ENCODE measurements at places on chromosomes 5 and 9.

DNA sequence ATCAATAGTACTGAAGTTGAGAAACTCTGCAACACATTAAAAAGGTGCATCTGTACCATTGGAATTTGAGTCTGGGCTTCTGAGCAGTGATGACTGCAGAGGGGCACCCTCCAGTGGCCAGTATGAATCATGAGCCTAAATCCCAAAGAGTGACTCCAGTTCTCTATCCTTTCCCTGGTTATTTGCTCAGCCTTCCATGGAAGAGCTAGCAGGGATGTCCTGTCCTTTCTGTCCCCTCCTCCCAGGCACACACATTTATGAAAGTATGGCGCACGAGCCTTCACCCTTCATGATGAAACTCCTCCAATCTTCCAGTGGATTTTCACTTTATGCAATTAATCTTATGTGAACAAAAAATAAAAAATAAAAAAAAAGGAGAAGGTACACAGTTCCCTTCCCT is 81.0 kb downstream of the ESM1 start:
- no peak for DNase-seq

DNA sequence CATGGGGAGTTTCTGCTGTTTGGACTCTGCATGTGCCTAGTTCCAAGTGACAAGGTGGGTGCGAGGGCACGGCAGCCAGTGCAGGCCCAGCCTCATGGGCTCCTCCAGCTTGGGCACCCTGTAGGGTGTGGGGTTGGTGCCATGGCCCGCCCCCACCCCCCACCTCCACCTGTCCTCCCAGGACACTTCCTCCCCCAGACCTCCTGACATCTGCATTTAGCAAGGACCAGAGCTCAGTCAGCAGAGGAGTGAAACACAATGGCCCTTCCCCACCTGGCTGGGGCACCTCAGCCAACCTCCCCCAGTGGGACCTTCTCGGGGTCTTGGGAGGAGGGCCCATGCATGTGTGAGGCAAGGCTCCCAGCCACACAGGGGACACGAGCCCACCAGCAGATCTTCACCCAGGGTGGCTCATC is 1.9 kb upstream of the NKD2 start:
- no peak for DNase-seq

GRCh38 chr5:68116408-68116807 is 99.1 kb upstream of the PIK3R1 start:
- DNase-seq = no peak

DNA sequence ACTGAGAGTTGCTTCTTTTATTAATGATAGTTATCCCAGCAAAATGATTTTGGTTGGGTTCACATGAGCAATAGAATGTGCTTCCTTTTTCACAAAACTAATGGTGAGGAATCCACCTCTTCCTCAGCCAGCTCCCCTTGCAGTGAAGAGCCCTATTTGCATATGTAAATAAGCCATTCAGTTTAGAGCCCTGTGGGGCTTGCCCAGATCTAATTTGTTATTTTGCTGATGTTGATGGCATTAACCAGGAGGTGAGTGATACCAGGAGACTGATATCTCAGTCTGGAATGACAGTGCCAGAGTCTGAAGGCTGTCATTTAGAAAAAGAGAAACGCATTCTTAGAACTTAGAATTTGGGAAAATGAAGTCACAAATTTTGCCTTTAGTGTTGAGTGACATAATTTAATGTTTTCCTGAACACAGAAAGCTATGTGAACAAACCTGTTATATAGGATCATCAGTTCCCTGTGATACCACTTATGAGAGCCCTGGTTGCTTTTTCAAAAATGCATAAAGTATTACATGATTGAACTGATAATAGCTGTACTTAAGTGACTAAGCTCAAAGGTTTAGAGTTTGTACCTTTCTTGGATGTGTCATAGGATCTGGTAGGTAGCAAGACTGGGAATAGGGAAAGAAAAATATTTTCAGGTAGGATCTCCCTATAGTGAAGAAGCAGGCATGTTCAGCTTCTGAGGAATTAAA is 271.6 kb downstream of the MAST4 start:
- DNase-seq = no peak

DNA sequence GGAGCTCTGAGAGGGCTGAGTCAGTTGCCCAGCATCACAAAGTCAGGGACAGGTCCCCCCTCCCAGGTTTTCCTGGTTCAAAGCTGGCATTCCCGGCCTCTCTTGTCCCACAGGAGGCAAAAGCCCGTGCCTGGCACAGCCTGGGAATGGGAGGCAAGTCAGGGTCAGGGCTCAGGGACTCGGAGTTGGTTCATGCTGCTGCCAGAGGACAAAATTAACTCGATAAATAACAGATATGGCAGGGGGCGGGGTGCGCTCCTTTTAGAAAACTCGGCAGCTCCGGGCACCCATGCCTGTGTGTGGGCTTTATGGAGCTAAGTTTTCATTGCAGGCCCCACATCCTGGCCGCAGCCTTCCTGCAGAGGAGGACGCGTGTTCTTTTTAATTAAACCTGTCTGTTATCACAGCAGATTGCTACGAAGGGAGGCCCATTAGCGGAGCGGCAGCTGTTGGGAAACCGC is 62.8 kb upstream of the LMX1B start:
- no peak for DNase-seq

- DNase-seq = no peak
These were observed 15.6 kb downstream of the GFRA3 start for GRCh38 chr5:138258704-138259292.

DNA sequence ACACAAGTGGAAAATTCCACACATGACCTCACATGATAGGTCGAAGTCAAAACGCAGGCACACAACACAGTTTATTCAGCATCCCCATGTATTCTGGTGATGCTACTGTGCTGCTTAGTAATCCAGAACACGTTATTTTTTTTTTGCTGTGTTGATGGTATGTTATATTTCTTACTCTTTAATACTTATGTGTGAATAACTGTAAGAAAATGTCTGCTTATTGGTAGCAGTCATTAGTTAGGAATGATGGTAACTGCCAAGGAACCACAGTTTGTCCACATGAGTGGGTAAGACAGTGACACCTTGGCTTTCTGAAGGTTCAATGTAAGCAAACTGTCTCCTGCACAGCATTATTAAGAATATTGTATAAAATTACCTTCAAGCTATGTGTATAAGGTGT is 107.7 kb upstream of the DAPK1 start:
- no peak for DNase-seq

- DNase-seq = no peak
These were observed 48.7 kb upstream of the ACTBL2 start for GRCh38 chr5:57531333-57531732.

DNA sequence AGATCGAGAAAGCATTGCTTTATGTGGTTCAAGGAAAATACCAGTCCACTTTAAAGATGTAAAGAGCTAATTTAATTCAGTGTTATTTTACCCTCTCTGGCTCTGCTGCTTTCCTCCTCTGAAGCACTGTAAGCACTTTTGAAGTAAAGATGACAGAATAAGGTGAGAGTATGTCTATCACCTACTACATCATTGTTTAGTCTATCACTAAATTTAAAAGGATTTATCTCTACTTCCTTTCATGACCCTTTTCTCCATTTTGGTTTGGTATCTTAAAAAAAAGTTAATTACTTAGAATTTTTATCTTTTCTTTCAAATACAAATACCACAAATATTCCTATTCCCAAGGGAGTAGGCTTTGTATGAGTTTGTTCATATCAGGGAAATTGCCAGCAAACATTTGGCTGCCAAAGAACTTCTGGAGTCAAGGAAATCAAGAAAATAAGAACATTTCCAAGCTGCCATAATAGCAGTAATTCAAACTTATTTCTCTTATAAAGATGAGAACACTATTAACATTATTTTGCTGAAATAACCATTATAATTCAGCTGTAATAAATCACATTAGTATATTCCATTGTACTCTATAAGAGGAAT is 77.8 kb downstream of the SLC38A9 start:
- no peak for DNase-seq

GRCh38 chr5:159928122-159928909 is 12.0 kb downstream of the ADRA1B start:
- no peak for DNase-seq

GRCh38 chr5:143245929-143246561 is 157.4 kb downstream of the NR3C1 start:
- DNase-seq = no peak

- DNase-seq = no peak
These were observed 40.5 kb upstream of the NEURL1B start for GRCh38 chr5:172600571-172600970.

GRCh38 chr9:68733021-68733405 is 28.0 kb downstream of the PIP5K1B start:
- no peak for DNase-seq

DNA sequence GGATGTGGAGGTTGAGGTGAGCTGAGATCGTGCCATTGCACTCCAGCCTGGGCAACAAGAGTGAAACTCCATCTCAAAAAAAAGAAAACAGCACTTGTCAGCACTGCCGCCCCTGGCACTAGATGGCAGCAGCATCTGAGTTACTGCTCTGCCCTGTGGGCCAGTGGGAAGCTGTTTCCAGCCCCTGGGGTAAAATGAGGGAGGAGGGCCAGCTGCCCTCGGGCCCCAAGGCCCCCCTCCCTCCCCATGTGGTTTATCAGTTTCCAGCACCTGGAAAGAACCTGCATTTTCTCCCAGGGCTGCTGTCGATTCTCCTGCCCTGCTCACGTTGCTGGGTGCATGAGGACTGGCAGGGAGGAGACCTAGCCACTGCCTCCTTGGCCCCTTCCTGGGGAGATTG is 13.2 kb upstream of the CEL start:
- peak; percentile 29 for DNase-seq

- DNase-seq = no peak
These were observed 435.7 kb downstream of the MAT2B start for GRCh38 chr5:163941079-163941478.

- no peak for DNase-seq
These were observed 631 bp upstream of the RCL1 start for GRCh38 chr9:4792054-4792571.

DNA sequence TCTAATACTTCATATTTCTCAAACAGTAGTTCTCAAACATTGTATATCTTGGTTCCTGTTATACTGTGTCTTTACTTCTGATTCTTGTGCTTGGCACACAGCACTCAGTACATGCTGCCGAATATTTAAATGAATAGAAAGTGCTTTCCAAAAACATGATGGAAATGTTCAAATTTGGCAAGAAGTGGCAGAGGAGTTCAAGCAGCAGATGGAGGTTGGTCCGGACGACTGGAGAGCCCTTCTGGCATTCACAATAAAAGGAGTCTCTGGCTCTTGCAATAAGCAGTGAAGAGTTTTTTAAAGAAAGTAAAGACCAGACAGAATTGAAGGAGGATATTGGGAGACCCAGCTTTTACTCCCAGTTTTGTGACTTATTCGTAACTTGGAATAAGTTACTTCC is 36.3 kb downstream of the TSTD2 start:
- DNase-seq = no peak

DNA sequence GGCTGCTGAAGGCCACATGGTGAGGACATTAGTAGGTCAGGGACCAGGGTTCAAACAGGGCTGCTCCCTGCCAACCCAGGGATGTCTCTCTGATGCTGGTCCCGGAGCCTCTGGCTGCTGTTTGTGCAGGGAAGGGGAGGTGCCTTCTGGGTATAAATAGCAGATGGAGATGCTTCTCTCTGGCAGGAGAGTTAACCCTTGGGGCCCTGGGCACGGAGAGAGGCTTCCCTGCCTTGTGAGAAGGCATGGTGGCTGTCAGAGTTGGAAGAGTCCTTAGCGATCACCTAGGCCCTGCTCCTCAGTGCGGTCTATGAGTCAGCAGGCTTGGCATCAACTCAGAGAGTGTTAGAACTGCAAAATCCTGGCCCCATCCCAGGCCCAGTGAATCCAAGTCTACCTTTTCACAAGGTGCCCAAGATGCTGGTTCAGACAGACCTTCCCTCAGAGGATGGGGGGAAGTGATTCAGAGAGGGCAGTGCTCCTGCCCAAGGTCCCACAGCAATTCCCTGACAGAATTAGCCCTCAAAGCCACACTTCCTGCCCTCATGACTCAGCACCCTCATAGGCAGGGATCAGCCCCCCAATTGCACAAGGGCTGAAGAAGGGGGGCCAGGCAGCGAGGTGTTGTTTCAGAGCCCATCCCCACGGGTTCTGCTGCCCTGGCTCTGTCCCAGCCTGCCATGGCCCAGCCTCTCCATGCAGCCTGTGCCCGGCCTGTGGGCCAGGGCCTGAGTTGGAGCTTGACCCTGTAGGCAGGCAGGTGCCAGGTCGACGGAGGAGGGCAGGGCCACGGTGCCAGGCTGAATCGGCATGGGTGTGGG is 25.6 kb downstream of the CAMK2A start:
- DNase-seq = no peak

- no peak for DNase-seq
These were observed 38.1 kb upstream of the C5orf47 start for GRCh38 chr5:173950829-173951228.

DNA sequence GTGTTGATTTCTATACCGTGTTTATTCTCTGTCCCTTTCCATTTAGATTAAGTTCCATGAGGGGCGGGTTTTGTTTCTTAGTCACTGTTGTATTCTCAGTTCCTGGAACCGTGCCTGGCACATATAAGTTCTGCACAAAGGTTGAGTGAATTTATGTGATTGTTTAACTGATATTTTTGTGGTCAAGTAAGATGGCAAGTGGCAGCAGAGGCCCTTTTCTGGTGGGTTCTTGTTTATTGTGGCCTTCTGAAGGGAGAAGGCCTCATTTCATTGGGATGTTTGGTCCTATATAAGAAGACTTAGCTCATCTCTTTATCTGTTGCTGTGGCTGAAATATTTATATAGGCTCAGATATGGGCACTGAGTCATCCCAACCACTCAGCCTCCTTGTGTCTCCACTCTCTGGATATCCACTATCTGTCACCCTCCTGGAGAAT is 262.5 kb downstream of the PSAT1 start:
- DNase-seq = no peak

DNA sequence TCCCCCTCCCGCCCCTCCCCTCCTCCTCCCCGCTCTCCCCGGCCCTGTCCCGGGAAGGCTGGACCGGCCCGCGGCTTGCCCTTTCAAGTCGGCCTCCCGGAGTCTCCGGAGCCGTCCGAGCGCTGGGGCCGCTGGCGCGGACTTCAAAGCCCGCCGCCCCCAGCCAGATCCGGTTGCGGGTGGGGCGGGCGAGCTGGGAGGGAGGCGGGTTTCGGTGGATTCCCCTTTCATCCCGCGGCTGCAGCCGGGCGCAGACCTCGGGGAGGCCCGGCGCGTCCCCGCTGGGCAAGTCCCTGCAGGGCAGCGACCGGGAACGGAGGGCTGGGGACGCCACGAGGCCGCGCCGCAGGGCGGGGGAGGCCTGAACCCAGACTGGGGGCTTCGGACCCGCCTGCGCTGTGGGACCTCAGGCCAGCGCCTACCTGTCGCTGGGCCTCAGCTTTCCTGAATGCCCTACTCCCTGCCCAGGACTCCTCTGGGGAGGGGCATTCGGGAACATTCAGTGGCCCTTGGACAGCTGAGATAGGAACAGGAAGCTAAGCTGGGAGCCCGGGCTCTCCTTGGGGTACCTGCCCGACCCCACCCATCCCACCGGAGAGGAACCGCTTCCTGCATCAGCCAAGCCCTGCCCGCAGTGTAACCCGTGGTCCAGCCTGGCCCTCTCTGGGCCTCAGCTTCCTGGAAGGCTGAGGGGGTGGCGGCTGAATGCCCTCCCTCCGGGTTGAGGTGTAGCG is 23.4 kb downstream of the C9orf50 start:
- DNase-seq = peak; percentile 45

- peak; percentile 77 for DNase-seq
These were observed 10.2 kb downstream of the C9orf50 start for GRCh38 chr9:129610473-129611306.
